Nephron progenitor cell (in vitro differentiated cells): ENCODE measurements at places on chromosomes 4 and X.

GRCh38 chr4:16496501-16496900 lies 270.2 kb upstream of the TAPT1 start:
- H3K27me3 ChIP-seq, result no peaks in the 10 kb centered on the region
- H3K27ac ChIP-seq, result no peak overlapping the region
- peaks cover 18% of the 10 kb centered on the region for H3K36me3 ChIP-seq
- DNase-seq, result no peak
- no peak overlapping the region for H3K4me3 ChIP-seq

DNA sequence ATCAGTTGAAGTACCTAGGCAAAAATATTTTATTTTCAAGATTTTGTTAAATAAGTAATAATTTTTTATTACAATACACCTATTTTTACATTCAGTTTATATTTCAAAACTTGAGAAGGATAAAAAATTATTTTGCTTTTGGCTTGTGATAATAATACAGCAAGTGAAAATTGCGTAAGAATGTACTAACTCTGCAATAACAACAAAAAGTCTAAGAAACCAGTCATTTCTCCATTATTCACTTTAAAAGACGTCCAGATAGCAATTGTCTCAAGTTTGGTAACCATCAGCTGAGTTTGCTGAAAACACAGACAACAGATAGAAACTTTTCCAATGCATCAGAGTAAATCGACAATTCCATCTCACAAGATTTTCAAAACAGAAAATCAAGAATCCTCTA lies 12.1 kb downstream of the CXCL8 start:
- DNase-seq, result no peak
- H3K4me3 ChIP-seq, result no peak overlapping the region
- H3K27me3 ChIP-seq, result no peaks in the 10 kb centered on the region
- no peaks in the 10 kb centered on the region for H3K4me1 ChIP-seq

- H3K36me3 ChIP-seq, result no peaks in the 10 kb centered on the region
- peaks cover 60% of the 10 kb centered on the region for H3K27me3 ChIP-seq
- H3K4me3 ChIP-seq, result no peak overlapping the region
- DNase-seq, result no peak
Observed at GRCh38 chr4:83326546-83326945, 8.1 kb downstream of the HPSE start.

DNA sequence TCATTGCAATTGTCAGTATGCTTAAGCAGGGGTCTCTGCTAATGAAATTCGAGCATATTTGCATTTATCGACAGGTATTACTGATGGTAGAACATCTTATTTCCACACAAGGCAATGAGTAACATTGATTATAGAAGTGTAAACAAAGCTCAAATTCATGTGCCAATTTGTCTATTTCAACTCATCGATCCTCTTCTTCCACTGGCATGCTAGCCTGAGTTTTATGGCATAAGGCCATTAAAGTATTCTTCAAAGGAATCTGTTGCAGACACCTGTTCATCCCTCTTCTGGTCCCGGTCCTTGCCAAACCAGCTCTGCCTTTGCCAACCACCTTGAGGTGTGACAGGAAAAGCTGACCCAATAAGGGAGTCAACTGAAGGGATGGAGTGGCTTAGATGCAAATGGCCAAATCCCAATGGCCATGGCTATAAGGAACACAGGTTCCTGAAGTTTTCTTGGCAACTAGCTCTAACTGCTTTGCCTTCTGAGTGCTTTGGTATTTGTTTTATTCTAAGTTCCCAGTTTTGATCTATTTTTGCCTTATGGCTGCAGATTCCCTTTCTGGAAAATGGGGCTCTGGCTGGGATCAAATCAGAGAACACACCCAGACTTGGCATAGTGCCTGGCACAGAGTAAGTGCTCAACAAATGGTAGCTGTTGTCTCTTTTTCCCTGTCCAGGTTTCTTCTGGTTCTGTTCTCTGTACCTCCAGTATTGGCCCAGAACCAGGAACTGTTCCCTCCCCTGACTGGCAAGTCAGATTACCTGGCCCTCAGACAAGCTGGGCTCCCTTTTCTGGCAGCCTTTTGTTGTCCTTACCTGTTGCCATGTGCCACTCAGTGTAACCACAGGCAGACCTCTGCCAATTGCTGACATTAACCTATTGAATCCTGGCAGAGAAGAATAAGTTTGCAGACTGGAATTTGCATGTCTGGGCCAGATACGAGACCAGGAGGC lies 63.1 kb downstream of the RTL9 start:
- H3K36me3 ChIP-seq, result no peaks in the 10 kb centered on the region
- no peak overlapping the region for H3K27ac ChIP-seq
- no peak overlapping the region for H3K4me3 ChIP-seq

GRCh38 chr4:35423104-35423503 lies 821.2 kb downstream of the ARAP2 start:
- no peak for DNase-seq
- no peaks in the 10 kb centered on the region for H3K4me1 ChIP-seq
- H3K27ac ChIP-seq, result no peak overlapping the region
- H3K4me3 ChIP-seq, result no peak overlapping the region
- peaks cover 4% of the 10 kb centered on the region for H3K27me3 ChIP-seq
- H3K36me3 ChIP-seq, result no peaks in the 10 kb centered on the region

DNA sequence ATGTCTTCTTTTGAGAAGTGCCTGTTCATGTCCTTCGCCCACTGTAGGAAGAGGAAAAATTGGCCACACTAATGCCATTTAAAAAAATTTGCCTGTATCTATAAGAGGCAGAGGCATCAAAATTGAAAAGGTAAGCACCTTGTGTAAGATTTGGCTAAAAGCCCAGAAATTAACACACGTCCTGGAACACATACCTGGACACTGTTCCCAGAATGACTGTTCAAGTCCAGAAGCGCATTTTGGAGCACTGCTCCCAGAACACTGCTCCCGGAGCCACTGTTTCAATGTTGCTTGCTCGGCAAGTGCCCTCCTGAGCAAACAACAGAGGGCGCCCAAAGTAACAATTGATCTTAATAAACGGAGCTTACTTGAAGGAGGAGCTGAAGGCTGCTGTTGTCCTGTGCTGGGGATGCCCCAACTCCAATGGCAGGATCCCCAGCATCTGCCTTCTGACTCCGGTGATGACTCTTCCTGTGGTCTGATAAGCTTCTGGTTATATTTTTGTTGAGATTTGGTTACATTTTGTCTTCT lies 1958.6 kb downstream of the C4orf33 start:
- no peaks in the 10 kb centered on the region for H3K27me3 ChIP-seq
- no peak for DNase-seq
- H3K4me3 ChIP-seq, result no peak overlapping the region
- H3K27ac ChIP-seq, result no peak overlapping the region

GRCh38 chrX:56728321-56728720 lies 722 bp upstream of the NBDY start:
- H3K4me3 ChIP-seq, result peak overlapping the region; percentile 95
- peaks cover 3% of the 10 kb centered on the region for H3K27me3 ChIP-seq
- H3K36me3 ChIP-seq, result no peaks in the 10 kb centered on the region
- no peak overlapping the region for H3K27ac ChIP-seq

GRCh38 chrX:47143894-47144625 lies 442 bp downstream of the NDUFB11 start:
- H3K27ac ChIP-seq, result peak overlapping the region; percentile 96
- peak overlapping the region; percentile 98 for H3K4me3 ChIP-seq
- DNase-seq, result no peak

- H3K4me1 ChIP-seq, result peaks cover 9% of the 10 kb centered on the region
- no peaks in the 10 kb centered on the region for H3K27me3 ChIP-seq
- DNase-seq, result no peak
- no peak overlapping the region for H3K27ac ChIP-seq
Observed at GRCh38 chrX:41100819-41101218, 15.6 kb downstream of the USP9X start.

DNA sequence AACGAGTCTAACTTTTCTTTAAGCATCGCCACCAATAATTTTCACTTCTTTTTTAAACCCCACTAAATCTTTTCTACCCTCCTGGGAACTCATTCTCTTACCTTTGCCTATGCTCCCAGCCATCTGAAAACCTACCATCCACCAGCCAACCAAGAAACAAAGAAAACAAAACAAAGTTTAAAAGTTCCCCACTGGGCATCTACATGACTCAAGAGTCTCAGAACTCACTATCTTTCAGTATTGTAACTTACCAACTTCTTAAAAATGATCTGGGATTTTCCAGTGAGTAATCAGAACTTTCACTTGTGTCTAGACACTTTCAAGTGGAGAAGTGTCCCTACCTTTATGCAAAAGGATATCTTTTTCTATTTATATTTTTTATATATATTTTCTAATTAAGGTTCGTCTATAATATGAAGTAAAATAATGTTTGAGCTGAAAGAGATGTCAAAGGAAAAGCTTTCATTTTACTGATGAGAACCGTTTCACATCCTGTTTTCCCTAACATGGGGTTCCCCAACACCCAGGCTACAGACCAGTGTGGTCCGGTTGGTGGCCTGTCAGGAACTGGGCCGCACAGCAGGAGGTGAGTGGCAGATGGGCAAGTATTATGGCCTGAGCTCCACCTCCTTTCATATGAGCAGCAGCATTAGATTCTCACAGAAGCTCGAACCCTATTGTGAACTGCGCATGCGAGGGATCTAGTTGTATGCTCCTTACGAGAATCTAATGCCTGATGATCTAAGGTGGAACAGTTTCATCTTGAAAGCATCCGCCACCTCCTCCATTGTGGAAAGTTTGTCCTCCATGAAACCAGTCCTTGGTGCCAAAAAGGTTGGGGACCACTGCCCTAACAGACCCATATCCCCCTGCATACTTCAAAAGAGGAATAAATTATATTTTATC lies 9.8 kb upstream of the TIGD2 start:
- H3K27me3 ChIP-seq, result peaks cover 19% of the 10 kb centered on the region
- H3K4me1 ChIP-seq, result no peaks in the 10 kb centered on the region
- DNase-seq, result no peak
- H3K27ac ChIP-seq, result no peak overlapping the region

GRCh38 chr4:152591396-152591795 lies 55.5 kb upstream of the FBXW7 start:
- H3K4me3 ChIP-seq, result peak overlapping the region; percentile 82
- no peak overlapping the region for H3K27ac ChIP-seq
- peak; percentile 71 for DNase-seq
- H3K4me1 ChIP-seq, result peaks cover 34% of the 10 kb centered on the region

DNA sequence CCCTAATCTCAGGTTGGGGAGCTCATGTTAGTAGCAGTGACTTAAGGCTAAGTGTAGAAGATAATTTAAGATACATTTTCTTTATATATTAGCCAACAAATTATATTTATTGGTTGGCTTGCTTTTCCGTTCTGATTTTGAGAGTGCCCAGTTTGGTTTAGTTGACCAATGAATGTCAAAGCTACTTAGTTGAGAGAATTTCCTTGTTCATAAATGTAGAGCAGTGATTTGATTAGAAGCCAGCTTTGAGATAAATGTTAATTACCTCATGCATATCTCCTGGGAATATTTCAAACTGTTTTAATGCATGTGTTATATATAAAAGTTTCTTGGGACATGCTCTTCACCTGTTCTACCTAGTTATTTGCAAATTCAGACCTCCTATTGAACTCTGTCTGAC lies 44.3 kb downstream of the SPATA18 start:
- no peak for DNase-seq
- H3K4me1 ChIP-seq, result peaks cover 9% of the 10 kb centered on the region
- no peak overlapping the region for H3K4me3 ChIP-seq
- no peak overlapping the region for H3K27ac ChIP-seq

DNA sequence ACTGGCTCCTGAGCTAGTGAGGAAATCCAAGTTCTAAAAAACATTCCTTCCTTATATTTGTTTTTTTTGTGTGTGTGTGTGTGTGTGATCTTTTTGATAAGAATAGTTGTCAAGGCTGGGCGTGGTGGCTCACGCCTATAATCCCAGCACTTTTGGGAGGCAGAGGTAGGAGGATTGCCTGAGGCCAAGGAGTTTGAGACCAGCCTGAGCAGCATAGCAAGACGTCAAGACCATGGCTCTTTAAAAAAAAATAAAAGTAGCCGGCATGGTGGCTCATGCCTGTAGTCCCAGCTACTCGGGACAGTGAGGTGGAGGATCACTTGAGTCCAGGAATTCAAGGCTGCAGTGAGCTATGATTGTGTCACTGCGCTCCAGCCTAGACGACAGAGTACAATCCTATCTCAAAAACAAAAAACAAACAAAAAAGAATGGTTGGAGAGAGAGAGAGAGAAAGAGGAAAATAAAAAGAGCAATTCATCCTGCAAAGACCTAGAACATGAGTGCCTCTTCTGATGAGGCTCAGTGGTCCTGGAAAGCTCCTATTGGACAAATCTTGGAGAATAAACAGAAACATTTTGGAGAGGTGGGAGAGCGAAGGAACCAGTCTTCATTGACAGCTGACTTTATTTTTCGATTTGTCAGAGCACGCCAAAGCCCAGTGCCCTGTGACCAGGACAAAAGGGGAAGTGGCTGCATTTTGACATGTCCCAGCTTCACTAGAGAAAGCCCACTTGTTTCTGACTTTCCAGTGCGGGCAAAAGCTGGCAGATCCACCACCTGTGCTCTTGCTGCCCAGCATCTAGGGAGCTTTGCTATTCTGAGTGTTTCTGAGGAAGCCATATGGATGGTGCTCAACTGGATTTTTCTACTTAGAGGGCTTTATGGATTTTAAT lies 244.7 kb downstream of the PALLD start:
- peak overlapping the region; percentile 30 for H3K27ac ChIP-seq
- H3K4me1 ChIP-seq, result peaks cover 41% of the 10 kb centered on the region
- H3K27me3 ChIP-seq, result no peaks in the 10 kb centered on the region

DNA sequence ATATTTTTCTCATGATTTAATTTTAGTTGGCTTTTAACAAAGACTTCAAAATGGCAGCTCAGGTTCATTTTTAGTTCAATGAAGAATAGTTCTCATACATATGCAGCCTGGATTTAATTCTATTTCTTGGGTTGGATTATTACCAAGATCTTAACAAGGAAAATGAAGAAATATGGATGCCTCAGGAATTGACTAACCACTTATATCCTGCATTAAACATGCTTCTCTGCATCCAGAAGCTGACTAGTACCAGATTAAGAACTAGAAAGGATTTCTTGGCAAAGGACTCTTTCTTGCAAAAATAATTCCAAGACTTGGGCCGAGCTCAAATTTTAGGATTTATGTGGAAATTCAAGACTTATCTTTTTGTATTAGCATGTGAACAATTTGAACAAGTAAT lies 5.6 kb upstream of the KLHL2 start:
- peaks cover 8% of the 10 kb centered on the region for H3K4me1 ChIP-seq
- no peaks in the 10 kb centered on the region for H3K36me3 ChIP-seq
- H3K27me3 ChIP-seq, result peaks cover 13% of the 10 kb centered on the region
- H3K27ac ChIP-seq, result no peak overlapping the region
- no peak for DNase-seq
- H3K4me3 ChIP-seq, result no peak overlapping the region

GRCh38 chrX:16839852-16840460 lies 30.2 kb downstream of the RBBP7 start:
- peak overlapping the region; percentile 97 for H3K27ac ChIP-seq
- H3K36me3 ChIP-seq, result peaks cover 83% of the 10 kb centered on the region
- H3K4me3 ChIP-seq, result no peak overlapping the region

- no peak overlapping the region for H3K27ac ChIP-seq
- H3K4me1 ChIP-seq, result no peaks in the 10 kb centered on the region
- H3K4me3 ChIP-seq, result no peak overlapping the region
- H3K27me3 ChIP-seq, result no peaks in the 10 kb centered on the region
- H3K36me3 ChIP-seq, result no peaks in the 10 kb centered on the region
Observed at GRCh38 chrX:82362990-82363389, 1145.1 kb upstream of the POU3F4 start.

GRCh38 chr4:37999000-37999716 lies 39.0 kb downstream of the PTTG2 start:
- no peak overlapping the region for H3K4me3 ChIP-seq
- no peak overlapping the region for H3K27ac ChIP-seq
- H3K27me3 ChIP-seq, result no peaks in the 10 kb centered on the region

- DNase-seq, result no peak
- H3K36me3 ChIP-seq, result no peaks in the 10 kb centered on the region
- no peaks in the 10 kb centered on the region for H3K4me1 ChIP-seq
- no peaks in the 10 kb centered on the region for H3K27me3 ChIP-seq
- H3K4me3 ChIP-seq, result no peak overlapping the region
Observed at GRCh38 chr4:112775801-112776200, 138.9 kb downstream of the LARP7 start.
